ENCODE measurements at places on chromosomes 13 and 19. TPM values are rescaled to one million over a fixed set of nuclear protein-coding genes. Genes with fewer than 3 reads are reported as not detected.

GRCh38 chr19:56508290-56508778 lies 679 bp downstream of the ZNF471 start:
- DNase-seq: no peak
- H3K4me3 ChIP-seq: no peak overlapping the region
- H3K4me1 ChIP-seq: no peaks in the 10 kb centered on the region
- no peaks in the 10 kb centered on the region for H3K27me3 ChIP-seq
- H3K27ac ChIP-seq: no peak overlapping the region
- peaks cover 2% of the 10 kb centered on the region for H3K36me3 ChIP-seq

Gene WDR87
- total RNA-seq: not detected

- no peak for DNase-seq
- no peaks in the 10 kb centered on the region for H3K36me3 ChIP-seq
- H3K27ac ChIP-seq: peak overlapping the region; percentile 42
- H3K4me3 ChIP-seq: peak overlapping the region; percentile 45
Measured at GRCh38 chr19:49761625-49762311, 1.3 kb downstream of the TSKS start.

DNA sequence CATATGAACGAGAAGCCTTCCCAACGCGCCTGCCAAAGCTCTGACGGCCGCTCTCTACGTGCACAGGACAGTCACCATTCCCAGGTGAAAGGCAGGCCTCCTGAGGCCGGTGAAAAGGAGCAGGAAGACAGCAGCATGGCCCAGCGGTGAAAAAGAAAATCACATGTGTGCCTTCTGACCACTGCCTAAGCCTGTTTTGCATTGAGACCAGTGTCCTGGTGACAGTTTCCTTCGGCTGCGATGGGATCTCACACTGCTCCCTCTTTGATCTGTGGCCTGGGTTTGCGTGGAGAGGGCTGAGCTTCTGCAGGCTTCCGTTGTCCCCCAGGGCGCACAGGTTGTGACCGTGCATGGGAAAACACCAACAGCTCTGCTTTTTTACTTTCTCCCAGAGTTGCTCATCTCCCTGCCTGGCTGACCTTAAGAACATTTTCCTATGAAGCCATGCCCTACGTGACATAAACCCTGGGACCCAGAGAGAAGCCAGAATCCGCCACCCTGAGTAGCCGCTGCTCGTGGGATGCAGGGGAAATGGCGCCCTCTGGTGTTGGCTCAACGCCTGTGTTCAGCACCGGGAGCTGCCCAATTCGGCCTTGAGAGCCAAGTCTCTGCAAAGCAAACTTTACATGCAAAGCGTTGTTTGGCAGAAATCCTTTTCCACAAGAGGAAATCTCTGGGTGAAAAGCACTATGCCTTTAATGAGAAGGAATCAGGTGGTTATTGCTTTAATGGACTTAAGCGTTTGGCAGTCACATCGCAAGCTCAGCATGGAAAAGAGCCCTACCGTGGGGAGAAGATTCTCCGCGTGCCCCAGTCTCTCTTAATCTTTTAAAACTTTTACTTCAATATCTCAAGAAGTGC lies 112.2 kb upstream of the GPR12 start:
- no peaks in the 10 kb centered on the region for H3K4me1 ChIP-seq
- no peaks in the 10 kb centered on the region for H3K36me3 ChIP-seq
- DNase-seq: peak; percentile 28
- H3K4me3 ChIP-seq: no peak overlapping the region
- H3K27me3 ChIP-seq: peaks cover 2% of the 10 kb centered on the region

DNA sequence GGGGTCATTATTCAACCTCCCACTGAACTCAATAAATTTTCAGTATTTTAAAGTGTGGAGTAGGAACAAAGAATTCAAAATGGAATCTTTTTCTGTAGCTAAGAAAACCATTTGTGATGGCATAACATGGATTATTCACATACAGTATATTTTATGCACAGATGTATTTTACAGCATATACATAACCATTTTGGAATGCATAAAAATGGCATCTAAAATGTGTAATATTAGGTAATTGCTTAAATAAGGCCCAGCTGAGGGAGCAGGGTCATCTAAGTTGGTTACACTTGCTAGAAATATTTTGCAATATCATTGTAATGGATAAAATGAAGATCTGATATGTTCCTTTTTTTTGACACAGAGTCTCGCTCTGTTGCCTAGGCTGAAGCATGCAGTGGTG lies 146.9 kb downstream of the LMO7 start:
- no peaks in the 10 kb centered on the region for H3K27me3 ChIP-seq
- peaks cover 16% of the 10 kb centered on the region for H3K36me3 ChIP-seq
- peaks cover 2% of the 10 kb centered on the region for H3K4me1 ChIP-seq
- no peak overlapping the region for H3K4me3 ChIP-seq
- no peak for DNase-seq
- no peak overlapping the region for H3K27ac ChIP-seq

GRCh38 chr19:12936582-12936981 lies 1.8 kb upstream of the CALR start:
- no peak for DNase-seq
- peaks cover 51% of the 10 kb centered on the region for H3K36me3 ChIP-seq
- H3K4me3 ChIP-seq: peak overlapping the region; percentile 6

DNA sequence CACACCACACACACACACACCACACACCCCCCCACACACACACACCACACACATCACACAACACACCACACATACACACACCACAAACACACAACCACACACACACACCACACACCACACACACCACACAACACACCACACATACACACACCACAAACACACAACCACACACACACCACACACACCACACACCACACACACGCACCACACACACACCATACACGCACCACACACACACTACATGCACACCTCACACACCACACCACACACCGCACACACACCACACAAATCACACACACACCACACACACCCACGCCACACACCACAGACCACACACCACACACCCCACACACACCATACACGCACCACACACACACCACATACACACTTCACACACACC lies 83.5 kb downstream of the ZNF557 start:
- no peaks in the 10 kb centered on the region for H3K27me3 ChIP-seq
- H3K36me3 ChIP-seq: no peaks in the 10 kb centered on the region
- no peak overlapping the region for H3K27ac ChIP-seq
- no peaks in the 10 kb centered on the region for H3K4me1 ChIP-seq
- no peak overlapping the region for H3K4me3 ChIP-seq

DNA sequence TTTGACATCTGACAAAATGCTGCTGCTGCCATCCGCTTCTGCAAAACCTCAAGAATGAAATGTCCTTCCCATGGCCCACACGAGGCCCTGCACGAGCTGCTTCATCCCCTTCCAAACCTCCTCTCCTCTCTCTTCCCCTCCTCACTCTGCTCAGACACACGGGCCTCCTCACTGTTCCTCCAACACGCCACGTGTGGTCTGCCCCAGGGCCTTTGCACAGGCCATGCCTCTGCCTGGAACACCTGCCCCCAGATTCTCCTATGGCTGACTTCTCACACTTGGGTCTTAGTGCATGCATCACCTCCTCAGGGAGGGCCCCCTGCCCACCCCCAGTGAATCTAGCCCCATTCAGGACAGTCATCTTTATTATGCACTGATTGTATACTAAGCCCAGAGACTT lies 15.9 kb downstream of the NRTN start:
- no peak overlapping the region for H3K4me3 ChIP-seq
- no peak for DNase-seq
- H3K27me3 ChIP-seq: peaks cover 5% of the 10 kb centered on the region
- no peak overlapping the region for H3K27ac ChIP-seq

Gene DENND1C
- 70.0 TPM for total RNA-seq

- H3K36me3 ChIP-seq: no peaks in the 10 kb centered on the region
- H3K27me3 ChIP-seq: no peaks in the 10 kb centered on the region
- H3K27ac ChIP-seq: no peak overlapping the region
- no peaks in the 10 kb centered on the region for H3K4me1 ChIP-seq
- DNase-seq: no peak
Measured at GRCh38 chr13:26964278-26965250, 204.0 kb upstream of the GPR12 start.

- H3K36me3 ChIP-seq: peaks cover 67% of the 10 kb centered on the region
- no peak overlapping the region for H3K4me3 ChIP-seq
- H3K27me3 ChIP-seq: no peaks in the 10 kb centered on the region
- DNase-seq: no peak
- H3K27ac ChIP-seq: peak overlapping the region; percentile 100
- peaks cover 35% of the 10 kb centered on the region for H3K4me1 ChIP-seq
Measured at GRCh38 chr19:43752287-43752875, 2.4 kb downstream of the SMG9 start.

DNA sequence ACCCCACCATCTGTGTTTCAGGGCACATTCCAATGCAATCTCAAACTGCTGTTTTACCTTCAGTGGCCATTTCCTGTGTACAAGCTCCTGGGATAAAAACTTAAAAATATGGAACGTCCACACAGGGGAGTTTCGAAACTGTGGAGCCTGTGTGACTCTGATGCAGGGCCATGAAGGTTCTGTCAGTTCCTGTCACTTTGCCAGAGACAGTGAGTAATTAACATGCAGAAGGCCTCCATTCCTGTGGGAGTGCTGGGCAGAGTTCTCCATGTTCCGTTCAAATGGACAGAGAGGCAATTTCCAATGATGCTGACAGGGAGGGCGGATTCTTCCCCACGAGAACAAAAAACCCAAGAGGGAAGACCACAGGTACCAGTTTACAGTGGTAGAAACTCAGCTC lies 24.4 kb downstream of the WDR88 start:
- no peak overlapping the region for H3K27ac ChIP-seq
- H3K27me3 ChIP-seq: no peaks in the 10 kb centered on the region
- no peaks in the 10 kb centered on the region for H3K36me3 ChIP-seq
- peaks cover 27% of the 10 kb centered on the region for H3K4me1 ChIP-seq
- no peak for DNase-seq

Gene ADGRE1
- total RNA-seq: 2.1 TPM

DNA sequence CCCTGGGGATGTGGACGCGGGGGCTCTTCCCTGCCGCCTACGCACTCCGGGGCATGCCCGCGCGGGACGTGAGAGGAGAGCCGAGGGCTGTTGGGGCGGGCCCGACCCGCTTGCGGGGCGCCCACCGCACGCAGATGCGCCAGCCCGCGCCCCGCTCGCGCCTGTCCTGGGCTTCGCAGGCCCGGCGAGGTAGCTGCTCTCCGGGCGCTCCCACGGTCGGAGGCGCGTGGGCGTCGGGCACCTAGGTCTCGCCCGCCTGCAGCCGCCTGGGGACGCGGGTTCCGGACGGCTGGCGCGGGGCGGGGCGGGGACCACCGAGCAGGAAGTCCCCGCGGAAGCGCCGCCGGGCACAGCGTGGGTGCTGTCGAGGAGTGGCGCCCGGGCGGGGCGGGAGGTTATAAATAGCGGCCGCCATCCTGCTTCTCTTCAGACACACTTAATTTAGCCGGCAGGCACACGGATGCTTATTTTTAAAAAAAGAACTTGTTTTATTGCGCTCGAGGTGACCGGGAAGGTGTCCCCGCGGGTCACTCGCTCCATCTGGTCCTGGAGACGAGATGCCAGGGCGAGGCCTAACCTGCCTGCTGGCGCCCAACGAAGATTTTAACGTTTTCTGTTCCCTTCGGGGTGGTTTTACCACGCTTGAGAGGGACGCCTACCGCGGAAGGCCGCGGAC lies 561 bp upstream of the GJA3 start:
- H3K27ac ChIP-seq: no peak overlapping the region
- peak; percentile 32 for DNase-seq
- H3K4me1 ChIP-seq: peaks cover 13% of the 10 kb centered on the region
- peak overlapping the region; percentile 67 for H3K4me3 ChIP-seq

DNA sequence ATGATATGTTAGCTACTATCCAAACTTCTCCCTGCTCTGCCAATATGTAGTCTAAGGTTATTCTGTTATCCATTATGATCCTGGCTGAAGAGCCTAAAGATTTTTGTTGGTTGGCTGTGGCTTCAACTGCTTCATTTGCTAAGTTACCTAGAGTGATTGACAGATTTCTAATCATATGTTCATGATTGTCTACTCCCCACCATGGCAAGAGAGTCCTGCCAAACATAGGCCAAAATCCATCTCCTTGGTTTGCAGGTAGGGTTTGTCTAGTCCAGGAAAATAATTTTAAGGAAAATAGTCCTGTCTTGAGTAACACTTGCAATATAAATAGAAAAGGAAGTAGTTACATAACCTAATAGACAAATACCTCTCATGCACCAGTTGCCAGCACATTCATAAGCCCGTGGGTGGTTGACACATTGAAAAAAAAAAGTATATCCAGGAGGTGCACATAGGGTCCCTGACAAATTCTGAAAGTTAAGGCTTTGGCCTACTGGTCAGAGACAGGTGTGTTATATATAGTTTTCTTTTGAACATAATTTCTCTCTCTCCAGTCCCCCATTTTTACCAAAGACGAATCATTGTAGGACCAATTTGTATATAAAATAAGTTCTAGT lies 5.4 kb upstream of the CBY2 start:
- H3K4me3 ChIP-seq: no peak overlapping the region
- H3K27me3 ChIP-seq: no peaks in the 10 kb centered on the region
- no peak for DNase-seq
- peak overlapping the region; percentile 18 for H3K27ac ChIP-seq
- peaks cover 27% of the 10 kb centered on the region for H3K4me1 ChIP-seq

- H3K27me3 ChIP-seq: no peaks in the 10 kb centered on the region
- peak; percentile 65 for DNase-seq
- peak overlapping the region; percentile 100 for H3K27ac ChIP-seq
- H3K4me1 ChIP-seq: peaks cover 40% of the 10 kb centered on the region
Measured at GRCh38 chr19:12668932-12669269, 2.3 kb downstream of the WDR83 start.

DNA sequence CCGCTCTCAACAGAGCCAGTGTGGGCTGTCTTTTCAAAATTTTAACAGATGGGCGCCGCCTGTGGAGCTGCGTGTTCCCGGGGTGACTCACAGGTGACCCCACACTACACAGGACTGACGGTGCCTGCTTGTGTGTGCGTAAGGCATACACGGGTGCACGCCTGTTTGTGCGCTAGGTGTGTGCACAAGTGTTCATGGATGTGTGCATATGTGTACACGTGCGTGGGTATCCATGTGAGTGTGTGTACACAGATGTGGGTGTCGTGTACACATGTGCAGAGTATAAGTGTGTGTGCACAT lies 92.7 kb upstream of the SOX1 start:
- no peak overlapping the region for H3K4me3 ChIP-seq
- H3K27me3 ChIP-seq: peaks cover 7% of the 10 kb centered on the region
- no peak overlapping the region for H3K27ac ChIP-seq

Gene CEACAM7
- not detected for total RNA-seq

DNA sequence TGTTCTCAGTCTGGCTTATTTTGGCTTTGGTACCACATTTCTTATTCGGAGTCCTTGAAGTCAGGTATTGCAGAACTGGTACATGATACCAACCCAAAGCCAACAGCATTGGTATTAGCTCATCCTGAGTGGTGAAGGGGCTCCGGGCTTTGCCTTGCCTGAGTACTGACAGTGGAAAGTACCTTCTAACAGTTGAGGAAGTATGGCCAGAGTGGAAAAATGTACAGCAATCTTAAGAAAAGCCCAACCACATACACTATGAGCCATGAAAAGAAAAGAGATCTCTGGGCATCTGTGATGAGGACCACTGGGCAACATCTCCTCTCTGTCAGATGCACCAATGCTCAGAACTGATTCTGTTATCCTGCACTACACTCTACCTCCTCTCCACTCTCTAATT lies 8.3 kb downstream of the LCP1 start:
- H3K4me1 ChIP-seq: peaks cover 88% of the 10 kb centered on the region
- DNase-seq: no peak
- H3K36me3 ChIP-seq: peaks cover 83% of the 10 kb centered on the region
- peak overlapping the region; percentile 72 for H3K4me3 ChIP-seq
- H3K27ac ChIP-seq: peak overlapping the region; percentile 94

GRCh38 chr19:45303269-45304060 lies 19.2 kb downstream of the CKM start:
- H3K4me1 ChIP-seq: no peaks in the 10 kb centered on the region
- DNase-seq: no peak
- H3K36me3 ChIP-seq: no peaks in the 10 kb centered on the region
- no peaks in the 10 kb centered on the region for H3K27me3 ChIP-seq
- H3K27ac ChIP-seq: no peak overlapping the region

GRCh38 chr13:49494645-49495044 lies 1.1 kb upstream of the PHF11 start:
- peaks cover 37% of the 10 kb centered on the region for H3K36me3 ChIP-seq
- DNase-seq: no peak
- no peaks in the 10 kb centered on the region for H3K27me3 ChIP-seq
- H3K4me1 ChIP-seq: peaks cover 41% of the 10 kb centered on the region

All from activated T-helper 2 cell treated with anti-CD3 and anti-CD28 coated beads, Interferon-gamma antibody, Interleukin-2, Interleukin-4, amounts not matched to agents 10 μg/mL and 5 μg/mL and 100 μg/mL, durations not matched to agents 14 hours and 24 hours and 36 hours (primary cell).